GM18507 (cell line): ENCODE measurements at places on chromosomes 7 and 10.

- no peak for DNase-seq
Measured at GRCh38 chr10:71402005-71402404, 5.3 kb downstream of the CDH23 start.

DNA sequence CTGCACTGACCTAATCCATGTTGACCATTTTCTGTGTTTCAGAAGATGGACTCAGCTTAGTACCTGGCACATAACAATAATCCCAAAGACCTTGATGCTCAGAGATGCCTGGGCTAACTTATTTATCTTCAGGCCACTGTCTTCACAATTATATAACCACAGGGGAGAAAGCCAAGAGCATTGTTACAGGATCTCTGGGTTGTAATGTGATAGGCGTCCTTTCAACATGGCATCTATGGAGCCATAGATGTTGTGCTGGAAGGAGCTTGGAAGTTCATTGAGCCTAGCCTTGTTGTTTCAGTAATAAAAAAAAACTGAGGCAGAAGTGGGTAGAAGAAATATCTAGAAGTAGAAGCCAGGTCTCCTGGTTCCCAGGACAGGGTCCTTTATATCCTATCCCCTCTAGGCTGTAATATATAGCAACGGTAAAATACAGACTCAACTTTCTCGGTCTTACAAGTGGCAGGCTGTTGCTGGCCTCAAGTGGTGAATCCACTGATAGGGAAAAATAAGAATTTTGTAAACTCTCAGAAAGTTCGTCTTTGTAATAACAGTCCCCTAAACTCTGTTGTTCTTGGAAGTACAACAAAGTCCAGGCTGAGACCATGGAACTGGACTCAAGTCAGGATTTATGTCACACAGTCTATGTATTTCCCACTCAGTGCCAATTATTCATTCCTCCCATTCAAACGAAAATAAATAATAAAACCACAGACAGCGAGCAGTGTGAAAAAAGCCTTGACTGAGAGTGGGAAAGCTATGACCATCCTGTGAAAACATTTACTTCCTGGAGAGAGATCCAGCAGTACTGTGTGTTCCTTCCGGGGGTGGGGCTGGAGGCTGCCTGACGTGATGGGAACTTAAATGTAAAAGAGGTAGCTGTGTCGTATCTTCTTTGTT is 277.6 kb downstream of the REEP3 start:
- DNase-seq: no peak

DNA sequence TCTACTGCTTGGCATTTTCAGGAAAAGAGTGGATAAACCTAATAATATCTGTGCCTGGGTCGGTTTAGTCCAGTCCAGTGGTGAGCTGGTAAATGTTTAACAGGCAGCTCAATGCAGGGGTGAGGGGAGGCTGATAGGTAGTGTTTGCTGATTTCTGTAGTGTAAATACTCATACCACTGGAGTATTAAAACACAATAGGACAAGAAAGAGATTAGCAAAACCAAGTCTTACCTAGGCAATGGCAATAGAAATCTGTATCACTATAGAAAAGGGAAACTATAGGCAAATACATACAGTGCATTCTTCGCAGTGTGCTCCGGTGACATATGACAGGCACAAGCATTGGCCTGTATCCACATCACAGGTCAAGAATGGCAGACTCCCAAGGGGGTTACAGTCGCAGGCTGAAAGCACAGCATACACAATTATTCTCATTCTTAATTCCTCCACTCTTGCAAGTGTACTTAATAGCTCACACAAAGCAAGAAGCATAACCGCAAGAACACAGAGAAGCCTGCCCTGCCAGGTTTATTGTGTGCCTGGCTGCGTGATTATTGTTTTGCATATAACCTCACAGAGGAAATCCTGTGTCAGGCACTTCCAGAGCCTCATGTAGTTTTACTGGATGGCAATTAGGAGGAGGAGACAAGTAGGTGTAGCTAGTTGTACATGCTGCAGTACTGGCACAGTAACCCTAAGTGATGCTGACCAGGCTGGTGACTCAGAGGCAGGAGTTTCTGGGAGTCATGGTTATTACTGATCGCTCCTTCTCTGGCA is 35.0 kb downstream of the LAMB4 start:
- DNase-seq: no peak

- no peak for DNase-seq
Measured at GRCh38 chr10:101287183-101287996, 58.1 kb upstream of the LBX1 start.

DNA sequence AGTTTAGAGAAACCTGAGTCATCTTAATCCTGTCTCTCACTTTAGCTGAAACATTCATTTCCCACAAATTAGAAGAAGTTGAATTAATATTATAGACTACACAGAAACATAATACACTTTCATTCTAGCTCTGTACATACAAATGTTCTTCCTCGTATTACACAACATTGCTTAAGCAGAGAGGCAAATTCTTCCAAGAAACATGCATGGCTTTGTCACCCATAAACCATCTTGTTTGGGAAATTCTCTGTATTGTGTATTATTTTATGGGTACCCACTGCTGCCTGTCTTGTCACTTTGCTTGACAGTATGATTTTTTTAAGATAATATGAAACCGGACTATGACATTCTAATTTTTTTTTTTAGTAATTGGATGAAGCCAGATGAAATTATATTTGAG is 104.0 kb downstream of the SRI start:
- DNase-seq: no peak

DNA sequence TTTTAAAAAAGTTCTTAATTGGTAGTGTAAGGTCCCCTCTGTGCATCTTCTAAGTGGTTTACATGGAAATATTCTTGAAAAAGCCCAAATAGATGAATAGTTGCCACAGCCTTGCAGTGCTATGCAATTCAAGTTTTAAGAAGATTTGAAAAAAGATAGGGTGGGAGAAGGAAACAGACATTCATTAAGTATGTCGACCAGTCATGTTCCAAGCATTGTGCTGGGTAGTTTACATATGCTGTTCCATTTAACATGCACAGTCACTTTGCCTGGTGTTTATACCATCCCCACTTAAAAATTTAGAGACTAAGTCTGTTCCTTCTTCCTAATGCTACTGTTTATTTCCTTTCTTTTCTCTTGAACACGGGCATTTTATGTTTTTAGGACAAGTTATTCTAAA is 28.1 kb upstream of the NAMPT start:
- DNase-seq: no peak

GRCh38 chr7:77626586-77627308 is 69.5 kb upstream of the RSBN1L start:
- no peak for DNase-seq

DNA sequence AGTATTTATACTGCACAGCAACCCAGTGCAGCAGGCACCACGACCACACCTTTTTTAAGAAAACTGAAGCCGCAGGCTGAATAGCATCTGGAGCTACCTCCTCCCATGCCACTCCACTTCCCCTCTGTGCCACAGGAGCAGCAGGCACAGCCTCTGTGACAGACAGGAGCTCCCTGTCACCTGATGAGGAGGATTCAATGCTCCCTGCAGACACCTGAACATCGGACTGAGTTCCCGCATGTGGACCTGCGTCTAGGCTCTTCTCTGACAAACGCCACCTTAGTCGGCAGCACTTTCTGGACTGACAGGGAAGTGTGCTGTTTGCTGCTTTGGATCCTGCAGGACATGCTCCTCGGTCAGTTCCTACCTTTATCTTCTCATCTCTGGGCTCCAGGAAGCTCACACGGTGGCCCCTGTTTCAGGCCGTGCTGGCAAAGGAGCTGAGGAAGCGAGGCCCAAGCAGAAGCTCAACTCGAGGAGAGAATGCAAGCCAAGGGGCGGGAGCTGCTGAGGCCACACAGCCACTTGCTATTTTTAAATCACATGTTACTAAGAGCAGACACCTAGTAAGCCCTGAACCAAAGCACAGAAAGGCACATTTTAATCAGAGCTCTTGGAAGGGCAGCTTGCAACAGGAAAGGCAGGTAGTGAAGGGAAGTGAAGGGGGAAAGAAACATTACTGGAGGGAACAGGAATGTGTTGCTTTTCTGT is 56.6 kb downstream of the VOPP1 start:
- no peak for DNase-seq

DNA sequence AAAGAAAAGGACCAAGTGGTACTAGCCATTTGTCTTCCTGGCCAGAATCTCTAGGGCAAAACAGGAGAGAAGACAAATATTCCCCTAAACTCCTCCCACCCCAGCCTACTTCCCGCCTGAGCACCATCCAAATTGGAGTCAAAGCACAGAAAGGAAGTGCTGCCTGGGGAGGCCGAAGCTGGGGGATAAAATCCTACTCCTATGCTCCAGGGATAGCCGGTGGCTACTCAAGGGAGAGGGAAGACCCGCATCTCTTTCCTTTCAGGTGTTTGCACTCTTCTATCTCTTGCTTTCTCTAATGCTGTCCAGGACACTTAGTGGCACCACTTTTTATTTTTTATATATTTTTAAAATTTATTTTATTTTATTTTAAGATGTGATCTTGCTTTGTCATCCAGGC is 7.1 kb upstream of the DUSP5 start:
- no peak for DNase-seq

GRCh38 chr7:67470256-67470751 is 473.7 kb downstream of the TYW1 start:
- DNase-seq: no peak

DNA sequence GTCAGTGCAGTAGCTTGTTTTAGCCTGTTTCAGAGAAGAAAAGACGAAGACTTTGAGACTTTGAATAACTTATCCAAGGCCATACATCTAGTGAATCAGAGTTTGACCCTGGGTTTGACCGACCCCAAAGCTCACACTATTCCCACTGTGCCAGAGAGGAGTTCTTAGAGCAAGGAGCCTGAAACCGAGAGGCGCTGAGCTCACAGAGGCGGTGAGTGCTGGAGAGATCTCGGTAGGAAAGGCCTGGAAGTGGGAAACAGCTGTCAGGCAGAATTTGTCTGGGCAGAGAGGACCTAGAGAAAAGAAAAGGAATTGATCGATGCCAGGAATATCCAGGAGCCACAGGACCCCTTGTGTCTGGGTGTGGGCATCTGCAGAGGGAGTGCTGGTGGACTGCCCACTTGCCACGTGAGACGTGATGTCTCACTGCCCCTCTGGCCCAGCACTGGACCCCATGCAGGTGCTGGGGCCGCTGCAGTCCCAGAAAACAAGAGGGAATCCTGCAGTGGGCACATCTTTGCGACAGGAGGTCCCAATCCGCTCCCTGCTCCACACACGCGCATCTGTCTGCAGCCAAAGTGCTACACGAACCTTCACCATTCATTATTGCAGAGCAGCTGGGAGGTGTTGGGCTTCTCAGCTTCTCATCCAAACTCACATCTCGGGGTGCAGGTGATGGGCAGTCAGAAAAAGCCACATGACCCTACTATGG is 6.2 kb downstream of the CALML3 start:
- no peak for DNase-seq

GRCh38 chr7:54664235-54665228 is 94.5 kb downstream of the SEC61G start:
- peak; percentile 23 for DNase-seq

- DNase-seq: no peak
Measured at GRCh38 chr7:106356-106755, 86.0 kb upstream of the FAM20C start.
